ENCODE measurements at places on chromosomes 12 and 14.

- DNase-seq, result no peak
Observed at GRCh38 chr14:26190646-26191045, 407.2 kb downstream of the NOVA1 start.

- no peak for DNase-seq
Observed at GRCh38 chr14:31243860-31244259, 36.3 kb upstream of the HECTD1 start.

DNA sequence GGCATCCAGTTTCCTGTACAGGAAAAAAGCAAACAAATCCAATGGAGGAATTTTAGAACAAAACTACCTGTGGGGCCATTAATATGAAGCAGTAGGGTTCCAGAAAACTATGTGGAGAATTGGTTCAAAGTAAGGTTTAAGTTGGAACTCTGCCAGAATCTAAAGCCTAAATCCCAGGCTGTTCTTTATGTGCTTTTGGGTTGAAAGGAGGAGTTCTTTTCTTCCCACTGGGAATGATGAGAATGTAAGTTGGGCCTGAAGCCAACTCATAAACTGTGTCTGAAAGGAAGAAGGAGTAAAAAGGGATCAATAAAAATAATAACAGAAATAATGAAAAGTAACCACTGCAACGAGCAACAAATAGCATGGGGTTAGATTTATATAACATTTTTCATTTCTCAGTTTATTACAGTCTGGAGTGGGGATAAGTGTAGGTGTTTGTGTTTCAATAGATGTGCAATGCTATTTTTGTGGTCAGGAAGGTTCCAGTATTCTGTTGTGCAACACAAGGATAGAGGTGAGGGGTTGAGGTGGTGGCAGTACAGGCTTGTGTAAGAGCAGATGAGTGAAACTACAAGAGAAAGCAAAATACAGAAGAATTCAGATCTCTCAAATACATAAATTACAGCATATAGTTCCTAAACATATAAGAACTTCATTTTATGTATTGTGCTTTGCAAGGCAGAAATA, 373.6 kb downstream of the EMP1 start:
- no peak for DNase-seq

- no peak for DNase-seq
Observed at GRCh38 chr12:116069943-116070342, 207.6 kb downstream of the MED13L start.

GRCh38 chr12:53053218-53054111, 3.6 kb downstream of the TNS2 start:
- peak; percentile 29 for DNase-seq

DNA sequence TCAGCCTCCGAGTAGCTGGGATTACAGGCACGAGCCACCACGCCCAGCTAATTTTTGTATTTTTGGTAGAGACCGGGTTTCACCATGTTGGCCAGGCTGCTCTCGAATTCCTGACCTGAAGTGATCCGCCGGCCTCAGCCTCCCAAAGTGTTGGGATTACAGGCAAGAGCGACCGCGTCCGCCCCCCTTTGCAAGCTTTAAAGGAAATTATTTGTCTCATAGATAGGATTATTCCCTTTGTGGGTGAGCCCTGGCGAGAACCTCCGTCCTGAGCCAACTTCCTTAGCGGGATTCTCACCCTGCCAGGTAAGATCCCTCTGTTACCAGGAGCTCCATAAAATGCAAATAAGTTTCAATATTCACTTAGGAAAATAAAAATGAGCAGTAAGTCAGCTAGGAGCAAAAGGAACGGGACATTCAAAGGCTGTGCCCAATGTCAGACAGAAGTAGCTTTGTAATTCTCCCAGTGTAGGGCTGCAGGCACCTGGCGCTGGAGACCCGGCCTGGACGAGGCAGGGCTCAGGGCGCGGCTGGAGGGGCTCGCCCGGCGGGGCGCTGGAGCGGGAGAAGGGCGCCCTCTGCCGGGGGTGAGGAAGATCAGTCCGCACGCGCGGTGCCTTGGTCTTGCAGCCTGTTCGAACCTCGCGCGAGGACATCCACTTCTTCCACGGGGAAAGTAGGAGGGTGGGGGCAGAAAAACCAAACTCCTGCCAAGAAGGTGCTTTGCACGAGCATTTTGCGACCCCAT, 47.2 kb upstream of the PLXNC1 start:
- DNase-seq, result peak; percentile 68

DNA sequence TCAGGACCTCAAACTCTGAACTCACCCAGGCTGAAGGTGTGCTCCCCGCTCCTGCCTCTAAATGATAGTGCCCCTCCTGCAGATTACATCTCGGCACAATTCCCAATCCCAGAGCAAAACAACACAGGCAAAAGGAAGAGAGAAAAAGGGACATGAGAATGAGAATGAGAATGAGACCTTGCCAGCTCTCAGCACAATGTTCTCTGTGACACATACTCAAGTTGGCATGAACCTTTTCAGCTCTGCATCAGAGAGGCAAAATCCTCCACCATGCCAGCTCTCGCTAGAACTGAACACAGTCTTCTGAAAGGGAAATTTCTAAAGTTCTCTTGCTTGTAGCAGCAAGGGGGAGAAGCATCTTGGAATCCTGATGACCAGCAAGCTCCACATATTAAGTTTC, 84.6 kb downstream of the KSR2 start:
- no peak for DNase-seq

GRCh38 chr14:35250319-35250718, 41.9 kb upstream of the PSMA6 start:
- DNase-seq, result no peak

DNA sequence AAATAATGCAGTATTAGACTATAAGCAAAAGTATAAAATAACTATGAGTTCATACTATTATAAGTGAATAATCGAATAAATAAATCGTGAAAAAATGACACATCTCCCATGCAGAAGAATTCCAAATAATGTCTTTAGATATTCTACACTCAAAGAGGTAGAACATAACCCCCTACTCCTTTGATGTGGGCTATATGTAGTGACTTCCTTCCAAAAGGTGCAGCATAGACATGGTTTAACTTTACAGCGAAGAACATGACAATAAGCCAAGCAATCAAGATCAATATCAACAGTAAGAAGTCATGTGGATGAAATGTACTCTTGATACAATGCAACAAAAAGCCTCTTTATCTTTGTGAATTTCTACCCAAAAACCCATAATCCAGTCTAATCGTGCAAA, 46.0 kb upstream of the HIF1A start:
- DNase-seq, result no peak

- DNase-seq, result no peak
Observed at GRCh38 chr12:64745980-64746379, 13.2 kb downstream of the GNS start.

DNA sequence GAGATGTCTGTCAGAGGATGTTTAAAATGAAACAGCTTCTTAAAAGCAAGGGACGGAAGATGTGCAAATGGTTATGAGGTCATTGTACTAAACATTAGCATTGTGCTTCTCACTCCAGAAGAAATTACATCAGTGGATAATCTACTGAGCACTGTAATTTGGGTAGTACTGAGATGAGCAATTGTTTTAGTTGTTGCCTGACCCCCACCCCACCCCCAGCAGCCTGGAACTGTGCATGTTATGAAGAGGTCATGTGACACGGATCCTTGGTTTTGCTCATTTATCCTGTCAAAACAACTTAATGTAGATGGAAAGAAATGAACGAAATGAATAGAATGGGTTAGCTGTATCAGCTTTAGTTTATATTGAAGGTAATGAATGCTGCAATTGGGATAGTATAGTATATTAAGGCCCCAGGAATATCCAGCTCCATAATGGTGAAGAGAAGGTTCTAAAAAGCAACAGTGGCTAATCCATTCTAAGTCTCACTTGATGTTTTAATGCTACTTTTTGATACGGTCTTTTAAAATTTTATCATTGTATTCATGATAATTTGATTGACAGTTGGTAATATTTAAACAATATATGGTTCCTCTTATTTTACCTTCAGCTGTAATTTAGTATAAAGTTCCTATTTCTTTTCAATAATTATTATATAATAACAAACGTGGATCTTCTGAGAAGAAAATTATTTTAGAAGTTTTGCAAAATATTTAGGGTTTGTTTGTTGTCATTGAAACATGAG, 58.5 kb downstream of the WNK1 start:
- no peak for DNase-seq

DNA sequence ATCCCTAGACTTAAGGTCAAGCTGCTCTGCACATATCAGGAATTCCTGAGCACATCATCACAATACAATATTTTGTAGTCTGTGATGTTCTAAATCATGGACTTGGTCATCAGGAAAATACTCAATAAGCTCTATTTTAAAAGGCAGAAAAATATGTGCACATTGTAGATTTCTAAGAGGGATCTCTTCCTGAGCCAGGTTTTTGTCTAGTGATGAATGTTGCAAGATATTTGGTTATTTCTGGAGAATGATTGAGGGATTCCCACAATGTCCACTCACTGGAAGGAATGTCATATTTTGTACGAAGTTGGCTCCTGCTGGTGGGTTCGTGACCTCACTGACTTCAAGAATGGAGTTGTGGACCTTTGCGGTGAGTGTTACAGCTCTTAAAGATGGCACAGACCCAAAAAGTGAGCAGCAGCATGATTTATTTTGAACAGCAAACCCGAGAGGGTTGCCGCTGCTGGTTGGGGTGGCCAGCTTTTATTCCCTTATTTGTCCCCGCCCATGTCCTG, 300.9 kb upstream of the DCN start:
- no peak for DNase-seq

DNA sequence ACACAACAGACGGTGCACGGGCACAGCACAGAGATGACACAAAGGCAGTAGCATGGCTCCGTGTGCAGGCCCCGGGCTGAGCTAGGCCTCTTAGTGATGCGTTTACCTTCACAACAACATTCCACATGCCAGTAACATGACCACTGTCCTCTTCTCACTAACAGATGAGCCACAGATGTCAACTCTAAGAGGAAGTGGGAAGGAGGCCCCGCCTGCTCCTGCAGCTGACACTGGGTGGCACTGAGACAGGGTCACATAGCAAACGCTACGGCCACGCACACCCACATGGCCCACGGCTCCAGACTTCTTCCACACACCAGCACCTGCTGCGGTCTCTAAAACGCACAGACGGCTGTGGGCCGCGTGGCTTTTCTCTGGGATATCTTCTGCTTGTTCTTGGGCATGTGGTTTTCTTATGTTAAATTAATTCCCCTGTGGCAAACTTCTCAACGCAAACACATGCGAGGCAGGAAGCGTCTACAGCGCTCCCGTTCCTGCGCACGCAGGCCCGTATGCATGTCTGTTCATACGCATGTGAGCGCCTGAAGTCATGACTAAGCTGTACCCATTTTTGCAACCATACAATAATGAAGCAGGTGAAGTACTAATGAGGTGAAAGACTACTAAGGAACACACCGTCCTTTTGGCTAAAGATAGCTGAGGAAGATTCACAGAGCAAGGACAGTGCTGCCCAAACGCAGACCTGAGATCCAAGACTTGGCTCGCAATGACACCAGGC, 26.8 kb downstream of the AMN start:
- DNase-seq, result peak; percentile 22

DNA sequence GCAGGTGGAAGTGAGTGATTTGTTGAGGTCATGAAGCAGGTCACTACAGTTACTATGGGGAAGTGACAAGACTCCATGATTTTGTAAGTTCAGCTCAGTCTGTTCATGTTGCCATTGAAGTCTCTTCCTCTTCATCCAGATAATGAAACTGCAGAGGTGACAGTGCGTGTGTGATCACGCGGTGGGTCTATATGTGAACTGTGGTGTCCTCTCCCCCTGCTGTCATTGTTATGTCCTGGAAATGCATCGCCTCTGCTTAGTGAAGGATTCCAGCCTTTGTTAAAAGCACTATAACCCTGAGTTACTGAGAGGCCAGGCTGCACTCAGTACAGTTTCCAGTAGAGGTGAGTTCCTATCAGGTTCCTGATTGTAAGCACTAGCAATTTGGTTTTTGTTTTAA, 216.2 kb upstream of the RMST start:
- no peak for DNase-seq

DNA sequence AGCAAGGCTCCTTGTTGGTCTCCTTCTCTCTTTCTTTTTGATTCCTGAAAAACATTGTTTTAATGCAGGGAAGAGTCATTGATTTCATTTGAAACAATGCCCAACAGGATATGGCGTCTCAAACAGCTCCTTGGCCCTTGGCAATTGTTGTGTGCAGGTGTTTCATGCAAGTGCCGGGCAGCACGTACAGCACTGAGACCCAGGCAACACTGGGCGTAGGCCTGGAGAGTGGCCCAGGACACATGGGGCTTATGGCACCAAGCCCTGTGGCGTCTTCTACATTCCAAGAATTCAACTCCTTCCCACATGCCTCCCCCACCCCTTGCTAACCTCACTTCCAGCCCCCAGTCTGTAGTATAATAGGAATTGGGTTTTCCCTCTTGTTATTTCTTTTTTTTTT, 230.4 kb downstream of the SPTSSA start:
- no peak for DNase-seq

GRCh38 chr14:91929700-91930099, 17.8 kb downstream of the FBLN5 start:
- no peak for DNase-seq

- no peak for DNase-seq
Observed at GRCh38 chr14:24051176-24051788, 527 bp upstream of the CARMIL3 start.

DNA sequence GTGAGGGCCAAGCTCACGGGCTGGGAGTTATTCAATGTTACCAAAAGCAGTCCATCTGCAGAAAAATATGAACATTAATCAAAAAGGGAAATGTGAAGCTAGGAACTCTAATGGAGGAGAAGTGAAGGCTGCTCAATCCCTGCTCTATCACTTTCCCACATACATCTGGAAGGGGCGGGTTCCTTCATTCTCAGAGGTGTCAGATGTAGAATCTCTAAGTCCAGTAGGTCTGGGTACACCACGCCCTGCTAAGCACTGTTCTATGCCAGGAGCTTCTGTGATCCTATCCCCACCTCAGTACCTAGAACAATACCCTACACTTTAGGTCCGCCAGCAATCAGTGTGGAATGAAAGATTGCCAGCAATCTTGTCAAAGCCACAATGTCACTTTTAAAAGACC, 37.0 kb upstream of the ANO2 start:
- no peak for DNase-seq

- DNase-seq, result no peak
Observed at GRCh38 chr14:60642270-60643140, 6.8 kb downstream of the SIX1 start.

- no peak for DNase-seq
Observed at GRCh38 chr12:20420557-20420956, 52.2 kb downstream of the PDE3A start.

- no peak for DNase-seq
Observed at GRCh38 chr12:124387528-124387911, 92.6 kb downstream of the RFLNA start.

DNA sequence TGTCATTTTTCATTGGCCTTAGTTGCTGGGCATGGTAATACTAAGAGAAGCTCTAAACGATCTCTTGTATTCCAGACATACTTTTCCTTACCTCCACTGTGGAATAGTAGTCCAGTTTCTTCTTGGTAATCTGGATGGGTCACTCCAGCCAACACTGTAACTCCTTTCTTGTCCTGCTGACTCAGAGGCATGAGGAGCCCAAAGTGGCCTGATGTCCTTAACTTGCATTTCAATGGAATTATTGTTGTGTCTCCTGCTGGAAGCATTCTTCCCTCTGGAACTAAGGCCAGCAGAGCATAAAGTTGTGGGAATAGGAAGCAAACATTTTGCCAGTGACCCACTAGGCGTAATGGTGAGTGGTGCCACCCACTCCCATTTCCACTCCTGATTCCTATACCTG, 33.1 kb downstream of the DAAM1 start:
- no peak for DNase-seq

GRCh38 chr14:54777395-54777794, 125.2 kb downstream of the GCH1 start:
- no peak for DNase-seq

Data from stimulated activated CD4-positive, alpha-beta T cell treated with anti-CD3 and anti-CD28 coated beads, TNF-alpha, amount 100 ng/mL, for 4 hours (primary cell).